Activated T-helper 1 cell treated with anti-CD3 and anti-CD28 coated beads, Interleukin-2, amount 50 U/mL, for 16 hours (primary cell): ENCODE measurements at places on chromosomes 7 and 10.
A peak's percentile ranks its signal among the peaks of the same experiment; 100 is the strongest.

DNA sequence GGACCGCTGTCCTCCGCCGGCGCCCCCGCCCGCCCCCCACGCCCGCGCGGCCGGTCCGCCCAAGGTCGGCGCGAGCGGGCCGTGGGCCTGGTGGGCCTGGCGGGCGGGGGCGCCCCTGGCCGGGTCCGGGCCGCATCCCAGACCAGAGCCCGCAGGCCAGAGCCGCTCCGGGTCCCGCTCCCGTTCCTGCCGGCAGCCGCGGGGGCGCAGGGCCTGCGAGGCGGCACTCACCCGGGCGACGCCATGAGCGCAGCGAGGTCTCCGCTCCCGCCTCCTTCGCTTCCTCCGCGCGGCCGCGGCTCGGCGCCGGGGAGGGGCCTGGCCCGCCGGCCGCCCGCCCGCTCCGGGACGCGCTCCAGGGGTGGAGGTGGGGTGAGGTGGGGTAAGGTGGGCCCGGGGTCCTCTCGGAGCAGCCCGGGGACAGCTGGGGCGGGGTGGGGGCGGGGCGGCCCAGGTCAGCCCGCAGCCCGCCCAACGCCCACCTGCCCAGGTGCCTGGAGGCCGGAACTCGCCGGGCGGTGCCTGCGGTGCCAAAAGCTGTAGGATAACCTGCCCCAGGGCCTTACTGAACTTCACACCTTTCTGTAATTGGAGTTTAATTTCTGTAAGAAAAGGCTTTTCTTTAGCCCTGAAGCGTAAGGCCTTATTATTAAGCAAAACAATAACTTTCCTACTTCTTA lies at the start of gene URGCP:
TSS of gene URGCP (minus strand) at position 266 of the 680 bp plus-strand sequence. CDS start at position 245, 21 bp downstream.
- peak; percentile 33 for DNase-seq

- no peak for DNase-seq
Observed at GRCh38 chr10:33635967-33636515, 301.6 kb upstream of the NRP1 start.

GRCh38 chr10:58372607-58373441 lies 12.4 kb upstream of the TFAM start:
- DNase-seq, result no peak

- DNase-seq, result no peak
Observed at GRCh38 chr10:44398271-44398670, 13.4 kb upstream of the CXCL12 start.

- DNase-seq, result no peak
Observed at GRCh38 chr7:92831716-92832533, 4.4 kb downstream of the CDK6 start.

DNA sequence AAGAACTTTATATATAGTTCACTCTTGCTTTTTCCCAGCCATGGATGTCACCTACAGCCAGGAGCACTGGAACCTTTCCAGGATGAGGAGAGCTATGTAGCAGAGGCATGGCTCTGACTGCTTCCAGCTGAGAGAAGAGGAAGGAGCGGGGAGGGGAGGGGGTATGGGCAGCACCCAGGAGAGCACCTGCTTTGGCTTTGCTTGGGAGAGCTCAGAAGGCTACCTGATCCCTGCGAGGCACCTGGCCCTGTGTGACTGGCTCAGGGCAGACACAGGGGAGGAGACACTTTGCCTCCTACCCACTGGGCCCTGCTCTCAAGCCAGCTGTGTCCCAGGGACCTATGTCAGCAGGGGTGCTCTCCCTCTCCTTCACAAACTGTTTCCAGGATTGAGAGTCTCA lies 67.1 kb downstream of the HK1 start:
- no peak for DNase-seq

DNA sequence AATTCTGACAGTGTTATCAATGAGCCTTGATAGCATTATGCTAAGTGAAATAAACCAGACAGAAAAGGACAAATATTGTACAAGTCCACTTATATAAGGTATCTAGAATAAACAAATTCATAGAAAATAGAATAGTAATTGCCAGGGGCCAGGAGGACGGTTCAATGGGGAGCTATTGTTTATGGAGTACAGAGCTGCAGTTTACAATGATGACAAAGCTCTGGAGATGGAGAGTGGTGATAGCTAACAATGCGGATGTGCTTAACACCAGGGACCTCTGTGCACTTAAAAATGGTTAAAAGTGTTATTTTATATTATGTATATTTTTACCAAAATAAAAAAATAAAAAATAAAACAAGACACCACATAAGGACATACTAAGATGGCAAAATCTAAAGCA lies 46.1 kb upstream of the ZNF33B start:
- DNase-seq, result no peak

- DNase-seq, result no peak
Observed at GRCh38 chr10:110107430-110107829, 99.6 kb downstream of the ADD3 start.

DNA sequence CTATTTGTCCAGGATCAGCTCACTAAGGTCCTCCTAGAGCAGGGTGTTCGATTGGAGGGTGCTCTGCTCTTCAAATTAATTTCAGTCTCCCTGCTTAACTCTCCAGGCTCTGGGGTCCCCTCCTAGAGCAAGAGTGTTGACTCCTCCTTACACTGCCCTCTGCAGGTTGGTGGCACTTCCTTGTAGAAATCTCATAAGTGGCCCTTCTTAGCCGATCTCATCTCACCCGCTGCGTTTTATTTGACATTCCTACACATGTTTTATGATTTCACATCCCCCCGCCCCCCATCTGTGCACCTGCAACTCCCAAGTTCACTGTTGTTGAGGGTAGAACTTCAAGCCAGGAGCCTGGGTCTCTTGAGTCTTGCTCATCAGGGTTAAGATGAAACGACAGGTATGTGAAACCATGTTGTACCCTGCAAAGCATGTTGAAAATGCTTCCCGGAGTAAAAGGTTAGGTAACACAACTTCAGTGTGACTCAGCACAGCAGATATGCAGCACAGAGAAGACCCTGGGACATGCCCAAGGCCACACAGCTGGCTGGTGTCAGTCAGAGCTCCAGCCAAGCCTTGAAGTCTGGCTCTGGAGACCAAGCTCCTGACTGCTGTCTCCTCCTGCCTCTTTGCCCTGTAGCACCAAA lies 171.2 kb downstream of the PRKAG2 start:
- no peak for DNase-seq
